ENCODE measurements at places on chromosomes 12 and 14.
A peak's percentile ranks its signal among the peaks of the same experiment; 100 is the strongest.

GRCh38 chr12:70367258-70368141, 1.4 kb downstream of the KCNMB4 start:
- DNase-seq, result no peak

GRCh38 chr12:91406920-91407341, 224.3 kb upstream of the DCN start:
- DNase-seq, result no peak

- no peak for DNase-seq
Measured at GRCh38 chr14:88364710-88365413, 20.6 kb upstream of the SPATA7 start.

DNA sequence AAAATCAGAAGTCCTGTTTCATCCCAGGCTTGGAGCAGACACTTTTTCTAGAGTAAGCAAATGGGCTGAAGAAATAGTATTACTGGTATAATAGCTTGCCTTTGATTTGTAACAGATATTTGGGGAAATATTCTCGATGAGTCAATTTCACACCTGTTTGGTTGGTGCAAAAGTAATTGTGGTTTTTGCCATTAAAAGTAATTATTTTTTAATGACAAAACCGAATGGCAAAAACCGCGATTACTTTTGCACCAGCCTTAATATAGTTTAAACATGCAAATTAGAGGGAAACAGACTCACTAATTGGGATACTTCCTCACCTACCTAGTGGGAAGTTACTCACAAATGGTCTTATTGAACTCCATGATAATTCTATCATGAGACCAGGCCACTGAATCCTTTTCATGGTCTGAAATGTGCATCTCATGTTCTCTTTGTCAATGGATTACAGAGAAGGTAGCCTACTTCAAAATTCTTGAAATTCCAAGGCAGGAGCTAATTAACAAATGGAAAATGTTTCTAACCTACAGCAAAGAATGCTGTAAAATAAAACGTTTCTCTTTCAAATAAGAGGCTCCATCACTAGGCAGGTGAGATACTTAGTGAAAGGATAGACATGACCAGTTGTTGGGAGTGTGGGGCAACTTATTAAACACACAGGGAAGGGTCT, 391.3 kb downstream of the EMP1 start:
- DNase-seq, result no peak

GRCh38 chr12:133058203-133059113, 21.1 kb downstream of the ZNF84 start:
- no peak for DNase-seq

GRCh38 chr12:102059343-102059742, 2.4 kb downstream of the WASHC3 start:
- DNase-seq, result no peak

- peak; percentile 42 for DNase-seq
Measured at GRCh38 chr12:9049520-9050133, 60.3 kb downstream of the KLRG1 start.

- DNase-seq, result no peak
Measured at GRCh38 chr12:93226361-93226760, 151.4 kb upstream of the NUDT4 start.

GRCh38 chr14:101354726-101355125, 206.6 kb upstream of the DIO3 start:
- DNase-seq, result no peak

DNA sequence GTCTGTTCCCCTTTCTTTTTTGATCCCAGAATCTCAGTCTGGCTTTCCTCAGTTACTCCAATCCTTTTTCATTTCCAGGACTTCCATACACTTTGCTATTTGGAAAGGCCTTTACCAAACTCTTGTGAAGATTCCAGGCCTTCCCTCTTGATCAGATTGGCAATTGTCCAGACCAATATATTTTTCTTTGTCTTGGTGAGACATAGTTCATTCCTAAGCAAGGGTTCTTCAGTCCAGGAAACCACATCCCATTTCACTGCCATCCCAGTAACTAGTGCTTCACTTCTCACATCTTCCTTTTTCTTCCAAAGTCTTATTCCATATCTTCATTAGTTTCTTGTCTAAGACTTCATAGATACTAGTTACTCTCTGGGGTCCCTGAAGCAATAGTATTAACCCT, 2.1 kb upstream of the PTPRQ start:
- DNase-seq, result no peak

DNA sequence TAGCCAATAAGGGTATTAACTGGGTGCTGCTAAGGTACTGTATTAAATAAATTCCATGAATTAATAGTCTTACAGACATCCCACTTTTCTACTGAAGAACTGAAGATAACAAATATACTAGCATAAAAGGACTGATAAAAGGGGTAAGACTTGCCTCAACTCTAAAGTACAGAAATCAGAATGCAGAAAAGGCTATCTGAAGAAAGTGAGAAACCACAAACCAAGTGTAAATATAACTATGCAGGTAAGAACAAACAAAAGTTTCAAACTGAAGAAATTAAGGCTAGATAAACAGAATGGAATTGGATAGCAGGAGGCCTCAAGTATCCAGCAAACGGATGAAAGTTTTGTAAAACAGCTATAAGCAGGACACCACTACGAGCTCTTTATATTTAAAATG, 29.5 kb downstream of the YAF2 start:
- no peak for DNase-seq
